ENCODE measurements at places on chromosomes 3 and 15. TPM values are rescaled to one million over a fixed set of nuclear protein-coding genes. Genes with fewer than 3 reads are reported as not detected.

Gene MYZAP
- 2.1 TPM for total RNA-seq

Gene GPR156
- 0.24 TPM for total RNA-seq

Gene TMC3
- not detected for total RNA-seq

Gene PRR20G
- total RNA-seq, result not detected

Gene FAM227B
- 7.0 TPM for total RNA-seq

Gene DUOXA1
- total RNA-seq, result 1.2 TPM

Gene ZNF774
- total RNA-seq, result 4.3 TPM

Gene IL12A
- total RNA-seq, result 0.79 TPM

Gene MEGF11
- 1.6 TPM for total RNA-seq

Gene GNAT1
- not detected for total RNA-seq

Gene STRIT1
- not detected for total RNA-seq

Gene SLCO2A1
- 3.5 TPM for total RNA-seq

Gene FBXW12
- total RNA-seq, result 0.33 TPM

Gene PCSK6
- total RNA-seq, result 5.4 TPM

Gene SLC28A2
- not detected for total RNA-seq

Gene ACTC1
- total RNA-seq, result 0.59 TPM

Gene CFAP91
- 21.3 TPM for total RNA-seq

Gene HTR3E
- total RNA-seq, result not detected

Gene MORC1
- total RNA-seq, result 0.18 TPM

Gene ZDHHC19
- total RNA-seq, result 1.6 TPM

Gene ATP13A4
- total RNA-seq, result 17.5 TPM

Gene CD96
- 0.25 TPM for total RNA-seq

Gene MRAS
- 148 TPM for total RNA-seq

Gene BHLHE40
- 54.1 TPM for total RNA-seq

Gene EPHB1
- 1.6 TPM for total RNA-seq

Gene PLSCR2
- total RNA-seq, result 0.35 TPM

Gene HCN4
- not detected for total RNA-seq

Gene SCAPER
- 21.7 TPM for total RNA-seq

Gene PYDC2
- 1.1 TPM for total RNA-seq

Gene GOLGA6A
- total RNA-seq, result not detected

Gene EFHB
- 3.6 TPM for total RNA-seq

Gene CCR3
- total RNA-seq, result not detected

Gene LRRC3B
- total RNA-seq, result 2.5 TPM

Gene CDCP1
- 0.30 TPM for total RNA-seq

Gene MINDY2
- 18.1 TPM for total RNA-seq

Gene PIGB
- 11.1 TPM for total RNA-seq

Gene ZNF662
- 26.0 TPM for total RNA-seq

Gene KCNH8
- 0.08 TPM for total RNA-seq

Gene INSYN1
- 4.9 TPM for total RNA-seq

Gene SERPINI2
- total RNA-seq, result 0.83 TPM

Gene GOLGA8O
- 3.1 TPM for total RNA-seq

Gene GRIP2
- 3.6 TPM for total RNA-seq

Gene GOLGA6B
- total RNA-seq, result not detected

Gene LIPH
- total RNA-seq, result not detected

Gene BNC1
- 0.48 TPM for total RNA-seq

Gene TNNC1
- total RNA-seq, result 0.88 TPM

Gene GOLGA6L7
- not detected for total RNA-seq

Gene GDPGP1
- 3.7 TPM for total RNA-seq

Gene VEPH1
- 2.6 TPM for total RNA-seq

Gene AP3B2
- total RNA-seq, result 3.3 TPM

All from ovary (tissue), 10 donors.